ENCODE measurements at places on chromosomes 4 and X.

DNA sequence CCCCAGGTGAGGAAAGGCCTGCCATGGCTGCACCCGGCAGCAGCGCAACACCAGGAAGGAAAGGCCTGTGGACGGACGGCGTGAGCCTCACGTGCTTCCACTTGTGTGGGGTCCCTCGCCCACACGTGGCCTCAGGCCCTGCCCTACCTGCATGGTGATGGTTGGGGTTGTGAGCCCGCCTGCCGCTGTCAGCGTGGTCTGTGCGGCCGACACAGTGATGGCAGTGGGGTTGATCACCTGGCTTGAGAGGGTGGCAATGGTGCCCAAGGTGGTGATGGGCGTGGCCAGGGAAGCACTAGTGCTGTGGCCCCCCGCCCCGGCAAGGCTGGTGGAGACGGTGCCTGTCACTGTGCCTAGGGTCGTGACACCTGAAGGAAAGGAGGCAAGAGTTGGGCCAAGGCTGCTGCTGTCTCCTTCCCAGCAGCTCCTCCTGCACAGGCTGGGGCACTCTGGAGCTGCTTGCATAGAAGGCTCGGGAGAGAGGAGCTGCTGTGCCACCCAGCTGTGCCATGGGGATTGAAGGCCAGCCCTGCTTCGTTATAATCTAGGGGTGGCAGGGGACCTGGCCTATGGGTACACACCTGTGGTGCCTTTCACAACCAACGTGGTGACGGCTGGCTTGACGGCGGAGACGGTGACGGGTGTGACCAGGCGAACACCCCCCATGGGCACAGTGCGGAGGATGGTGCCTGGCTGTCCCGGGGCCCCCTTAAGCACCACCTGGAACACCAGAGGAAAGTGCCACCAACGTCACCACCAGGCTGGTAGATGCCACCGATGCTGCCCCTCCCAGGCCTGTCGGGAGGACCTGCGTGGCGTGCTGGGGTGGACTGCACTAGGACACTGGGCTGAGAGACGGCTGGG, 11.8 kb upstream of the RENBP start:
- no peak for DNase-seq

DNA sequence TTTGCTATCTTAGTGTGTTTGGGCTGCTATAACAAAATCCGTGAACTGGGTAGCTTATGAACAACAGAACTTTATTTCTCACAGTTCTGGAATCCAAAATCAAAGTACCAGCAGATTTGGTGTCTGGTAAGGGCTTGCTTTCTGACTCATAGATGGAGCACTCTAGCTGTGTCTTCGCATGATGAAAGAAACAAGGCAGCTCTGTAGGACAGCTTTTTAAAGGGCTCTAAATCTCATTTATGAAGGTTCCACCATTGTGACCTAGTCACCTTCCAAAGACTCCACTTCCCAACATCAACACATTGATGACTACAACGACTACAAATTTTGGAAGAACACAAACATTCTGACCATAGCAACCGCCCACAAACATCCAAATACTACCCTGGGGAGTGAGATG, 158.6 kb upstream of the LCORL start:
- DNase-seq = no peak

- no peak for DNase-seq
These were observed 92.2 kb upstream of the SLIT2 start for GRCh38 chr4:20159516-20159915.

- DNase-seq = no peak
These were observed 1160.1 kb downstream of the NLGN4X start for GRCh38 chrX:5068550-5068949.

GRCh38 chr4:76733068-76733771, 164.7 kb downstream of the SOWAHB start:
- DNase-seq = no peak

GRCh38 chrX:133608406-133608805, 193.1 kb upstream of the GPC4 start:
- no peak for DNase-seq

DNA sequence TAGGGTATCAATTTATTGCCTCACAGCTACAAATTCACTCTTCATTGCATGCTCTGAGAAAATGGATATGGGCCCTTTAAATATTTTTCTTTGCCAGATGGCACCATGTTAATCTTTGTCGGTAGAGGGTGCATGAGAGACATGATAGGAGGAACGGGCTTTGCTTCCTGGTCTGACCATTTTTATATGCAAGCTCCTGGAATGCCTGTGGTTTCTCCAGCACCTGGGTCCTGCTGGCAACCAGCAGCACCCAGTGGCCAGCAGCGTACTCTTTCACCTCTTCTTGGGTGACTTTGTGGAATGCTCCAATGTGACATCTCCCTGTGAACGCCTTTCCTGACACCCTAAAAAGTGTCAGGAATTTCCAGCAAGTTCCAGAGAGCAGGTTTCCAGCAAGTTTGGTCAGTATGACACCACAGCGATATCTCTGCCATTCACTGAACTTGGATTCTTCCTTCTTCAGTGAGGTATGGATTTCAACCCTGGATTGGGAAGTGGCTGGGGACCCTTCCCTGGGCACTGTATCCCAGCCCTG, 140.3 kb upstream of the PGRMC2 start:
- no peak for DNase-seq
